Cerebellar cortex (tissue), 1 donor: ENCODE measurements at places on chromosomes 2 and 18.

- DNase-seq: peak; percentile 56
Observed at GRCh38 chr2:72993147-72993932, 76.0 kb downstream of the EMX1 start.

- DNase-seq: no peak
Observed at GRCh38 chr2:20990442-20991430, 53.1 kb downstream of the APOB start.

DNA sequence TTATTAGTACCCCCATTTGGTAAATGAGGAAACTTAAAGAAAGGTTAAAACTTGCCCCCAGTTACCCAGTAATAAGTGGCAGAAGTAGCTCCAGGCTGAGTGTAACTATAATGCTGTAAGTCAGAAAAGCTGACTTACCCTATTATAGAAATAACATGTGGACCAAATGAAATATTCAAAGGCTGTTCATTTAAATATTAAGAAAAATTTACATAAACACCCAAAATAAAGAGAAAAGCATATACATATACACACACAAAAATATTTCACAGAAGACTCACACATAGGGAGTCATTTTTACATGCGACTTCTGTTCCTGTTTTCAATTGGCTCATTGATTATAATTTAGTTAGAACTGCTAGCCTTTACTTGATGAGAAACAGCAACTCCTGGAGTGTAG, 189.1 kb downstream of the NBAS start:
- no peak for DNase-seq

DNA sequence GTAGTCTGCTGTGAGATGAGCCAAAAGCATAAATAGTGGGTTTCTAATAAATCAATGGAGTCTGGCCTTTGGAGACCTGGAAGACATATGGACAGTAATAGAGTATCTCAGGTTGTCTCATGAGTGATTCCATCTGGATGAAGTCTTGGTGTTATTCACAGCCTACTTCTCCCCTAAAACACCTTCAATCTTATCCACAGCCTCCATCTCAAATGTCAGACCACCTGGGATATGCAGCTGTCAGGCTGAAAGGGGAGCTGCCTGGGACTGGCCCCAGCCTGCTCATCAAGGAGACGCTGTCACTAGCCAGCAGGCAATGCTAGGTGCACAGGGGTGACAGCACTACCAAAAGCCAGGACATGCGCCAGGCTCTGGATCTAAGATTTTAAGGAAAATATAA, 684.0 kb upstream of the ZEB2 start:
- DNase-seq: no peak

DNA sequence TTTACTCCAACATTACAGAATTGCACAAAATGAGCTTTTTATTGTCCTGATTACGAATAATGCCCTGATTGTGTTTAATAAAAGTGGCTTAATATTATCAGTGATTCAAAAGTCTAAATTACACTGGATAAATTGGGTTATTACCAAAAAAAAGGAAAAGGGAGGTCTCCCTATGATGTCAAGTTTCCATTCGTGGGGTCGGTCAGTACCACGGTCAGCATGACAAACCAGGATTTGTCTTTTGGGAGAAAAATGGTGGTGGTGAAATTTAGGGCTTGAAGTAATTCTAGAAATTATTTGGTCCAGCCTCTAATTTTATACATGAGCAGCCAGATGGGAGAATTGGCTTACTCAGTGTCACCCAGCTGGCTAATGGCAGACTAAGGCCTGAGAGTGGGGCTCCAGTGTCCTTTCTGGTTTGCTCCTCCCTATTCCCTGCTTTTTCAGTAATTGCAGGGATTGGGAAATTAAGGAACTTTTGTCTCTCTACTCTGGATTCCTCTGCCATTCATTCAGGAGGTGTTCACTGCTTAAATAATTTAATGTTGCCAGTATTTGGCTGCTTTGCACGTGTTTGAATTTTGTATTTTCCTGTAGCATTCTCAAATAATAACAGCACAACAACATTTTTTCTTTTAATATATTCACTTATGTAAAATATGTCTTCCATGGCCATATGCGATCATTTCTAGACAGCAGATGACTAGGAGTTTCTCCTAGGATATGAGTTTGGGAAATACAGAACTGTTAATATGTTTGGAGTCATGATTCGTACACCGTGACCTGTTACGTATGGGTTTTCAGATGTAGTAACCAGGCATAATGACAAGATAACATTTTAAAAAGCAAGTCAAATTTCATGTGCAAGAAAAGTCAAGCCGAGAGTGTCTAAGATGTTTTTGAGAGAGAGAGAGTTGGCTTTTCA, 128.9 kb upstream of the NOSTRIN start:
- DNase-seq: peak; percentile 70

- DNase-seq: no peak
Observed at GRCh38 chr2:95313296-95314131, 16.4 kb downstream of the KCNIP3 start.

DNA sequence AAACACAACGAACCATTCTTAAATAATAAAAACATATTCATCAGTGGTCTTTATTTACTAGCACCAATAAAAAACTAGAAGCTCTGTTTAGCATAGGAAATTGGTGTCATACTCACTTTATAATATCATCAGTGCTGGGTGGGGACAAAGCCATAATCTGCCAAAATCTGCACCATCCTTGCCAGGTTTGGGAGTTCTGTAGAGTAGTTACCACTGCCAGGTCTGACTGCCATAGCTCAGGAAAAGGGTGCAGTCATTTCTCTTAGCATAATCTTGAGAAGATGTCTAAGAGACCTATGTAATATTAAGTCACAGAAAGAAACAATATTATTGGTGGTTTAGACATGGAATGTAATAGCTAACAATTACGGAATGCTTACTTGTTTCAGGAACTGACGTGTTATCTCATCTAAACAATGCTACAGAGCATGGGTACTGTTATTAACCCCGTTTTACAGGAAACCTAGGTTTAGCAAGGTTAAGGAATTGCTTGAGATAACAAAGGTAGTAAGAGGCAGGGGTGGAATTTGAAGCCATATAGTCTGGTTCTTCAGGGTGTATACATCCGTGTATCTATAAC, 1.6 kb upstream of the MARCHF7 start:
- peak; percentile 66 for DNase-seq

GRCh38 chr2:86235196-86235980, 36.1 kb downstream of the MRPL35 start:
- DNase-seq: no peak

DNA sequence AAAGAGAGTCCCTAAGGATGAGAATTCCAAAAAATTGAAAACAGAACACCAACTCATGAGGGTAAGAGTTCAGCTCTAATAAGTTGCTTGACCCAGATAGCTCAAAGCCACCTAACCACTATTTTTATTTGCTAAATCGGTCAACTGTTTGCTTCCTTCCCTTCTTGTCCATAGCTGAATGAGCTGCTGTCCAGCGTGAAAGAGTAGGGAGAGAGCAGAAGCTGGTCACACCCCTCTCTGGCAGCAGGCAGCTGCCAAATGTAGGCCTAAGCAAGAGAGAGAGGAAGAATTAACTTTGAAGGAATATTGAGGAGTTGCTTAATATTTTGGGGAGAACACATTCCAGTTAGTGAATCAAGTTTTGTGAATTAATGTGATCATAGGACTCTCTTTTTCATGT, 25.9 kb downstream of the AQP4 start:
- no peak for DNase-seq

DNA sequence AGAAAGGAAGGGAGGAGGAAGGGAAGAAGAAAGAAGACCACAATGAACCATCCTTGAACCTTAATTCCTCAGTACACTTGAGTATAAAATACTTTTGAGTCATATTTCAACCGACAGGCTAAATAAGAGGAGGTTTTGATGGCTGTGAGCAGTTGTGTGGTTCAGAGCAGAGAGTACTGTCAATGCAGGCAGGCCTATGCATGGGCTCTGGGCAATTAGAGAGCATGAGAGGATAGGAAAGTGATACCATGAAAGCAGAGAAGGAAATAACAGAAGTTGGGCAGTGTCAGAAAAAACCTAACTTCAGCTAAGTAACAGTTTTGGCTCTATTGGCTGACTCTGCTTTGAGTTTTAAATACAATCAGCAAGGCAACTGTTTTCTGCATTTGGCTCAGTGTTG, 123.6 kb upstream of the STK17B start:
- no peak for DNase-seq

DNA sequence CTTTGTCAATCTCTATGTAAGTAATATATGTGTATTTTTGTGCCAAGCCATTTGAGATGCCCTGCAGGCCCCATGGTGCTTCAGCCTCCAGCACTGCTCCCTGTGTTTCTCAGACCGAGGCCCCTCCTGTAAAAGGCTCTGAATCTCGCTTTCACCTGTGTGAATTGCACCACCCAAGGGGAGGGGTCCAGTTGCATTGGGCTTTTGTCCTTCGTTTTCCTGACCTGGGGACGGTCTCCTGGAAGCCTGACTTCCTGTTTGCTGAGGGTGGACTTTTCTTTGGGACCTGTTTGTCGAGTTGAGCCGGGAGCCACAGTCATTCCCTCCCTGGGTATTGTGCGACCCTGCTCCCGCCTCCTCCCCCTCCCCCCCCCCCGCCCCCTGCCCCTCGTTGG, 48.9 kb downstream of the AGAP1 start:
- DNase-seq: no peak

GRCh38 chr2:24892928-24893327, 27.1 kb downstream of the ADCY3 start:
- DNase-seq: no peak

- no peak for DNase-seq
Observed at GRCh38 chr2:230868161-230868946, 3.6 kb downstream of the ITM2C start.

GRCh38 chr2:45818591-45818990, 167.1 kb downstream of the PRKCE start:
- DNase-seq: no peak

DNA sequence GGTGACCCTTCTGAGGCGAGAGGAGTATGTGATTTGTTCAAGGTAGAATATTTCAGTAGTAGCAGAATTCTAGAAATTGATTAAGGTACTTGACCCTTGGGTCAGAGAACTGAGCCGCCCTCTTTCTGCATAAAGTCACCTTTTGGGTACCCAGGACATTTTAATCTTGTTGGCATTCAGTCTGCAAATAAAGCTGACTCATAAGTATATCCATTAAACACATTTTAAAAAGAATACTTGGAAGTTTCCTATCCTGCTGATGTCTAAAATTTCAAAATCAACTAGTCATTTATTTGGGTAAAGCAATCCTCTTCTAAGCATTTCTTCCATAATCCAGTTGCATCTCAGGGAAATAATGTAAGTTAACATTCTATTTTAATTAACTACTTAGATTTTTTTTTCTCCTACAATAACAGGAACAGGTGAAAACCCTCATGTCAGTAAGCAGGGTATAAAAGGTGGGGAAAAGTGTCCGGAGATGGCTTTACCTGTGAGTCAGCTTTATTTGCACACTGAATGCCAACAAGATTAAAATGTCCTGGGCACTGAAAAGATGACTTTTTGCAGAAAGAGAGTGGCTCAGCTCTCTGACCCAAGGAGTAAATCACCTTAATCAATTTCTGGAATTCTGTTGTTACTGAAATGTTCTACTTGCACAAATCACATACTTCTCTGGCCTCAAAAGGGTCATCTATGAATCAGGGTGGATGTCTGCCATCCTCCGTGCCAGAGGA, 78.7 kb upstream of the ITGA6 start:
- no peak for DNase-seq

DNA sequence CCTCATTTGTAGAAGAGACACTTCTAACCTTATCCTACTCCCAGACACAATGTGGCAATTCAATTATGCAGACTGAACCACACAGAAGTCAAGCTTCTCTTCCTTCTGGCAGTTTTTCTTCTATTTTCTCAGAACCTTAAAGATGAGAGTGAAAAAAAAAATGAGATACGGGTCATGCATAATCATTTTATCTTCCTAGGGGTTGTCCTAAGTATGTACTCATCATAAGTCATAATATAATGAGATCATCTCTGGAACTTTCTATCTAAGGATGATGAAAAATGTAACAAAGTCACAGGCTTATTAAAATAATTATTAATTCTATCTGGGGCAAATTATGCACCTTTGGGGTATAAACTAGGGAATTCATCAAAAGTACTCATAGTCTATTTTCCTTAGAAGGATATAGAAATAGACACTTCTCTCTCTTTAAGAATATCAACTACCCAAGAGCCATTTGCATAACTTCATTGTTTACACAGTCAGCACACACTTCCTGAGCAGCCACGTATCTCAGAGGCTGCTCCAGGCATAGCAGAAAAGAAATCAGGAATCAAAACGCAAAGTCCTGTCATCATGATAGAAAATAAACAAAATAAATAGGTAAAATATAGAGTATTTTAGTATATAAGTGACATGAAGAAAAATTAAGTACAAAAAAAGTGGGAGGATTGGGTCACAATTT, 345.9 kb upstream of the SPHKAP start:
- DNase-seq: no peak

- no peak for DNase-seq
Observed at GRCh38 chr2:61210332-61210981, 48.5 kb downstream of the C2orf74 start.

- no peak for DNase-seq
Observed at GRCh38 chr2:178194600-178195389, 483 bp downstream of the OSBPL6 start.

GRCh38 chr2:42897358-42897757, 105.0 kb upstream of the HAAO start:
- DNase-seq: no peak

DNA sequence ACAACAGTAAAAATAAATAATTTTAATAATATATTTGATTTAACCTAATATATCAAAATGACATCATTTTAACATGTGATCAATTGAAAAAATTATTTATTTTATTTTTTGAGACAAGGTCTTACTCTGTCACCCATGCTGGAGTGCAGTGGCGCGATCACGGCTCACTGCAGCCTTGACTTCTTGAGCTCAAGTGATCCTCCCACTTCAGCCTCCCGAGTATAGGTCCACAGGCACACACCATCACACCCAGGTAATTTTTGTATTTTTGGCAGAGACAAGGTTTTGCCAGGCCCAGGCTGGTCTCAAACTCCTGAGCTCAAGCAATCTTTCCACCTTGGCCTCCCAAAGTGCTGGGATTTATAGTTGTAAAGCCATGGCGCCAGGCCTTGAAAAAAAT, 126.7 kb upstream of the COPS8 start:
- DNase-seq: no peak

DNA sequence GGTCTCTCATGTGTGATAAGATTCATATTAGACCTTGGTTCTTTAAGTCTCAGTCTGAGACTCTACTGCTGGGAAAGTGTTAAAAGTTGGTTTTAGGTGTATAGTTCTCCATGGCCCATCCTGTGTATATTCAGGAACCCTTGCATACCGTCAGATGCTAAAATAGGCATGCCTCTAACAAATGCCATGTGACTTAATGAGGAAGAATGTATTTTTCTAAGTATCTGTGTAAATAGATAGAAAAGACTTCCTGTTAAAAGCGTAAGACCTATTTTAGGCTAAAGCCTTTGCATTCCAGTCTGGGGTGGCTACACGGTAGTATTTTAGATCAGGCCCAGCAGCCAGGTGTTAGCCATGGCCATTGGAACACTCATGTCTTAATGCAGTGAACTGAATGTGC, 73.3 kb downstream of the RHBDD1 start:
- no peak for DNase-seq

- DNase-seq: no peak
Observed at GRCh38 chr2:127407091-127407490, 11.1 kb upstream of the PROC start.

- no peak for DNase-seq
Observed at GRCh38 chr2:45769854-45770576, 118.5 kb downstream of the PRKCE start.

GRCh38 chr2:149884871-149885270, 297.3 kb upstream of the MMADHC start:
- no peak for DNase-seq

GRCh38 chr2:105179469-105180372, 61.8 kb upstream of the GPR45 start:
- peak; percentile 22 for DNase-seq

GRCh38 chr18:9482790-9483189, 7.5 kb downstream of the RALBP1 start:
- DNase-seq: no peak
